Cardiac muscle cell (in vitro differentiated cells and primary cell): ENCODE measurements at places on chromosomes 2 and 18.
A peak's percentile ranks its signal among the peaks of the same experiment; 100 is the strongest.

- no peak for DNase-seq
Measured at GRCh38 chr2:220961143-220961860, 610.8 kb downstream of the EPHA4 start.

GRCh38 chr2:101766337-101766736 lies 68.8 kb downstream of the MAP4K4 start:
- no peak for DNase-seq

DNA sequence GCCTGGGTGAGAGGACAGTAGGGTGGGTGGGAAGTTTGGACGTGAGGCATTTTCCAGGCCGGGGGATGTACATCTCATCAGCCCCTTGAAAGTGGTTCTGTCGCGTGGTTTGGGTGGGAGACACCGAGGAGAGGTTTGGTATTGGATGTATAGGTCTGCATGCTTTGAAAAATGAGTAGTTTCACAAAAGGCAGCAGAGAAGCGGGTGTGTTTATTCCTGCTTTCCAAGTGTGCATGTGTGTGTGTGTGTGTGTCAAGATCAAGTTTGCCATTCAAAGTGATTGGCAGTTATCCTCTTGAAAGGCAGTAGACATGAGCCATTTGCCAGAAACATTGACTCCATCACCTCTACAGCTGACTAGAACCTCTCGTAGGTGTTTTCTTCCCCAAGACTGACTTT lies 423.1 kb upstream of the POU3F3 start:
- no peak for DNase-seq

- DNase-seq = no peak
Measured at GRCh38 chr18:9017905-9018227, 84.6 kb upstream of the NDUFV2 start.

- DNase-seq = peak; percentile 6
Measured at GRCh38 chr2:186751790-186752189, 57.9 kb downstream of the FAM171B start.
